CD14-positive monocyte (primary cell): ENCODE measurements at places on chromosomes 2 and 18.

GRCh38 chr2:240304746-240305161 lies 130.7 kb upstream of the GPC1 start:
- no peak for DNase-seq

GRCh38 chr2:152031747-152032306 lies 67.0 kb downstream of the CACNB4 start:
- no peak for DNase-seq

DNA sequence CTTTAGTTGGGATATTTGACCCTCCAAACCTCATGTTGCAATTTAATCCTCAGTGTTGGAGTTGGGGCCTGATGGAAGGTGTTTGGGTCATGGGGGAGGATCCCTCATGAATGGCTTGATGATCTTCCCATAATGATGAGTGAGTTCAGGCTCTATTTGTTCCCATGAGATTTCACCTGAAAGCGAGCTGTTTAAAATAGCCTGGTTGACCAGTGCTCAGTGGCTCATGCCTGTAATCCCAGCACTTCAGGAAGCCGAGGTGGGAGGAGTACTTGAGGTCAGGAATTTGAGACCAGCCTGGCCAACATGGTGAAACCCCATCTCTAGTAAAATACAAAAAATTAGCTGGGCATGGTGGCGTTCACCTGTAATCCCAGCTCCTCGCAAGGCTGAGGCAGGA lies 14.9 kb upstream of the PSME4 start:
- DNase-seq = no peak

GRCh38 chr2:231182513-231182899 lies 15.9 kb upstream of the ARMC9 start:
- no peak for DNase-seq

DNA sequence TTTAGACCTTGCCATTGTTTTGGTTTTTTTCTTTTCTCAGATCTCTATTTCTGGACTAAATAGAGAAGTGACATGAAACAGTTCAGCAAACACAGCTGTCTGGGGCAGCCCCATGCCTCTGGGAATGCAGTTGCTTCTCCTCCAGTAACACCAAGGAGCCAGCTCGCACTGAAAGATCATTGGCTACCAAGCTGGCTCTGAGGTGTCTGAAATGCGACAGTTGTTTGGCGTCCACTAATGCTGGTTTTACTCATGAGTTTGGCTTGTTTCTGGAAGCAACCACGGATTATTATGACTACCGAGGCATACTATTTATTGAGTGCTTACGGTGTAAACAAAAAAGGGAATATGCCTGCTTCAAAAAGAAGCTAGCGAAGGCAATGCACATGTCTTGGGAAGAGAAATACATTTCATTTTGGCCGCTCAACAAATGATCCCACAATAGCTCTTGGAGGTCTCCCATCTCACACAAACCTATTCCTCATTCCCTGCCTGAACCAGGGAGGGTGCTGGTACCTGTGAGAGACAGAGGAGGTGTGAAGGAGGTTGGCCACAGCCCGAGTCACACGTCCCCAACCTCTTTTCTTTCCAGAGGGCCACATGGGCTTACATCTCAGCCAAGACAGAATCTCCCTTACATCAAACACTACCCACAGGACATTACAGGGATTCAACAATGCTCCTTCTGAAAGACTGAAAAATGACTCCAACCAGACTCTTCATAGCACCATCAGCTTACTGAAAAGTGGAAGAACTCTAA lies 37.5 kb upstream of the NEB start:
- DNase-seq = no peak

- no peak for DNase-seq
Observed at GRCh38 chr2:71864085-71864484, 283.6 kb downstream of the CYP26B1 start.

DNA sequence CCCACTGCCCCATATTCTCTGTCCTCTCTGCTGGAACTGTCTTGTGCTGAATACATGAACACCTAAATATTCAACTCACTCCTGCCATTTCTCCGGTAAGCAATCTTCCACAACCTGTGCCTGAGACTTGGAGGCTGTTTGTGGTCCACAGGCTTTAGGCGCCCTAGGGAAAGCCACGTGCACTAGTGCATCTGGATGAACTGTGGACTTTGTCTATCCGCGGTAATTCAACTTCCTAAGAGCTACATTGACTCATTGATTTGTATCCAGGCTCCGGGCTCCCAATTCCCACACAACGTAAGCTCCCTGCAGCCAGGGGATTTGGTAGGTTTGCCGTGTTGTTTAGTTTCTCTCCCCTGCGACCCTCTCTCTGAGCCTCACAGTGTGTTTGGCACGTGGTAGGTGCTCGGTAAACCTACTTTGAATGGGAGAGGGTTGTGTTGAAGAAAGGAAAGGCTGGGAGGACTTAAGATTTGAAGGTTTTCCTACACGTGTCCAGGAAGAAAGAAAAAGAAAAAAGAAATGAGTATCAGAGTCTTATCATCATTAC lies 718.2 kb downstream of the DPP10 start:
- no peak for DNase-seq

GRCh38 chr2:133602538-133602937 lies 34.3 kb upstream of the NCKAP5 start:
- DNase-seq = no peak

DNA sequence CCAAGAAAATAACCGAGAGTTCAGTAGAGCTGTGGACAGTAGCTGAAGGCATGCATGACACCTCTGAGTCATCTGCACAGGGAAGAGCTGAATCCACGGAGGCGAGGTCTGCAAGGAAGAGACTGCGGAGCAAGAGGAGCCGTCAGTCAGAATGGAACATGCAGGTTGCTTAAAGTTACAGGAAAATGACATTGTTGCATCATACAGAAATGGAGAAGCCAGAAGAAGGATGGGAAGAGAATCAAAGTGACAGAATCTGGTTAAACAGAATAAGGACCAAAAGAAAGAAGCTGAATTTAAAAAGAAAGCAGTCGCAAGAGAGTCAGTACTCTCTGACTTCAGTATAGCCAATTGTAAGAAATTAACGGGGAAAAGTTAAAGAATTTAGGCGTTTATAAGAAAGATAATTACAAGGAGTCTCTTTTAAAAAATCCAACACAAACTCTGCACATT lies 533.8 kb downstream of the ADCYAP1 start:
- no peak for DNase-seq
